ENCODE measurements at places on chromosomes 5 and 9.

DNA sequence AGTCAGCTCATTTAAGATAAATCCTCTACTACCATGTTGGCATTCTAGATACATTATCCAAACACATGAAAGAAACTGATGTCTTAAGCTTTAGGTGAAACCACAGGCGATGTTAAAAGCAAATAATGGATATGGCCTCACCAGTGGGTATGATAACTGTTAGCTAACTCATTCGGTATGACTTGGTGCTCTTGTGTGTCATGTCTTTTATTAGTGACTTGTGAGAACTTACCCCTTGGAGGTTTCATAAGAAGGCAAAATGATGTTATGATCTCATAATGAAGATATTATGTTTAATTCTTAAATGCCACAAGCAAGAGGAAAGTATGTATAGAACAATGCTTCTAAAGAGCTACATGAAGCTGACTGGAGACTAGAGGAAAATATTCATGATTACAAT, 1227.0 kb downstream of the EFNA5 start:
- no peak for DNase-seq

GRCh38 chr5:147734894-147735293, 47.6 kb downstream of the JAKMIP2 start:
- no peak for DNase-seq

DNA sequence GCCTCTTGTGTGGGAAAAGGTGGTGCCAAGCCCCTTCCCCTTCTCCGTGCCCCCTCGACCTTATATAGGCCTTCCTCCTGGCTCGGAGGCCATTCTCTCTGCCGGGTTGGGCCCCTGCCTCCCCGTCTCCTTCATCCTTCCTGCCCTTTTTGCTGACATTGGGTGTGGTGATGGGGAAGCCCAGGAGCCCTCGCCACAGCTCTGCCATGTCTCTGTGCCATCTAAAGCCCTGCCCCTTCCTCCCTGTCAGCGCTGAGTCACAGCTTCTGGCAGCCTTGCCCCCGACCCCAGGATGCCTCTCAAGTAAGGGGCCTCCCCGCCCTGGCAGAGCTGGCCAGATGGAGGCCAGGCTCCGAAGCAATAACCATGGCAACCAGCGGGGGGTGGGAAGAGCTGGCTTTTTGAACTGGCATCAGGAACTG, 30.4 kb downstream of the JADE2 start:
- DNase-seq: peak; percentile 84

- no peak for DNase-seq
These were observed 441.6 kb downstream of the CETN3 start for GRCh38 chr5:89967771-89968444.

- no peak for DNase-seq
These were observed 17.8 kb upstream of the BTNL3 start for GRCh38 chr5:180970875-180971274.

DNA sequence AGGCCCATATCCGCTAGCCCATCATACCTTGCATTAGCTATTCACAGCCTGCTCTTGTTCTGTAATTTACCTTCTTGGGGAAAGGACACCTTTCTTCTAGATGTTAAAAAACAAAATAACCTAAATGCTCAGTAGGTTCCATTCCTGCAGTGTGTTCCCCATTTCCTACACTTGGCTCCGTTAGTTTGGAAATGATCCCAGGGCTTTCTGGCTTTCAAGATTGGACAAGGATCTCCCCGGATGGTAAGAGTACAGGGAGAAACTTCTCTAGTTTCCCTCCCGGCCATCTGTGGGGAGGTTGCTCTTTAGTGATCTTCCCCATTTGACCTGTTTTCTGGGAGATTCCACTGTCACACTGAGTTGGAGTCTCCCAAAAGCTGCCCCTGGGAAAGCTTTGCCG, 27.3 kb upstream of the STC2 start:
- DNase-seq: peak; percentile 30

DNA sequence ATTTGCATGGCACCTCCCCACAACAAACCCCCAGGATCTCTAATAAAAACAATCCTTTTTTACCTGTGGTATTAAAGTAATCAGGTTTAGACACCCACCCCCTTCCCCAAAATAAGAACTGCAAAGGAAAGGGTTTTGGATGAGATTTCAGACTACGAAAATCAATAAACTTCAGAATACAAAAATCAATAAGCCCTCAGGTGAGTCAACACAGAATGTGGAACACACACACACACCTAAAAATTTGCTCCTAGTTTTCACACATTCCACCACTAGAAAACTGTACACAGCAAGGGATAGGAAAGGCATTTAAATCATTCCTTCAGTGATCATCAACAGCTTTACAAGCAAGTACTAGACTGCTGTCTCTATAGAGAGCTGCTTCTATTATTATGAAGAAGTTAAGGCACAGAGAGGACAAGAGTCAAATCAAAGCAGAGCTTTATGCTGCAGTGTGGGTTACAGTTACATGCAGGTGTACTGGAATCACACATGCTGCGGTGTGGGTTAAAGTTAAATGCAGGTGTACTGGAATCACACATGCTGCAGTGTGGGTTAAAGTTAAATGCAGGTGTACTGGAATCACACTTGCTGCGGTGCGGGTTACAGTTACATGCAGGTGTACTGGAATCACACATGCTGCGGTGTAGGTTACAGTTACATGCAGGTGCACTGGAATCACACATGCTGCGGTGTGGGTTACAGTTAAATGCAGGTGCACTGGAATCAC, 36.3 kb downstream of the PFDN1 start:
- DNase-seq: no peak

GRCh38 chr5:10233505-10233904, 16.2 kb downstream of the ATPSCKMT start:
- DNase-seq: peak; percentile 9

DNA sequence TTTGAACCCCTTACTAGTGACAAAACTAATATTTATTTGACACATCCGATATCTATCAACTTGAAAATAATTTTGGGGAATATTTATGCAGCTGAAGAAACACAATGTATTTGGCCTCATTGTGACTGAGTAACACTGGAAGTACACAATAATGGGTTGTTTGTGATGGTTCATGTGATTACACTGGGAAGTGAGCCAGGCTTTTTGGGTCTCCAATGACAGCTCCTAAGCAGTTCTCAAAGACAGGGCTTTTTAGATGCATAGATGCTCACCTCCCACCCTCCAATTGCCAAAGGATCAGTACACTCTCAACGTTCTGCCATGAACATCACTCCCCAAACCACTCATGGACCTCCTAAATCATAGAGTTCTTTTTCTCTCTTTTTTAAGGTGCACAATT, 170.0 kb downstream of the SLC24A2 start:
- no peak for DNase-seq

DNA sequence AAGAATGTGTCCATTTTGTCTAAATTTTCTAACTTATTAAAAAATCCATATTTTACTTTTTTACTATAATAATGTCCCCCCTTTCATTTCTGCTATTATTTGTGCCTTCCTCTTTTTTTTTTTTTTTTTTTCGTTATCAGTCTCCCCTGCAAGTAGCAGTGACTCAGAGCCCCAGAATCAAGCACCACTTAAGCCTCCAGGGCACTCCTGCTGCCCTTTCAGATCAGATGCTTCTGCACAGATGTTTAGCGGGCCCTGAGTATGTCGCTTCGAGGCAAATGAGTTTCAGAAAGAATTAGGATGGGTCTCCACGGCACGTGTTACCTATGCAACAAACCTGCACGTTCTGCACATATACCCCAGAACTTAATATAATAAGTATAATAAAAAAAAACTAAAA, 11.7 kb downstream of the MED7 start:
- DNase-seq: no peak

DNA sequence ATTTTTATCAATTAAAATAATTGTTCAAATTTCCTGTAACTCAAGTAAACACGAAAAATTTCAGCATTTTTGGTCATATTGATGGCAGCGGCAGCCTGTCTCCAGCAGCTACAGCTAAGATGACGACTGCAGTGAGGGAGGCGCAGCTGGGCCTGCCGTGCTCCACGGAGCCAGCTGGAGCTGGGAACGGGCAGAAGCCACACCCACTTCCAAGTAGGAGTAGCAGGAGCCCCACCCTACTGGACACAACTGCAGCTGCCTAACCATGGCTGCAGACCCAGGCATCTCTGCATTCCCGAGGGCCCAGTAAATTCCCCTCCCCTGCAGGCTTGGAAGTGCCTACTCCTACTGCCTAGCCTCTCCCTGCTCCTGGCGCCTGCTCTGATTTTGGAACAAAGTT, 2031.7 kb downstream of the EFNA5 start:
- DNase-seq: no peak

DNA sequence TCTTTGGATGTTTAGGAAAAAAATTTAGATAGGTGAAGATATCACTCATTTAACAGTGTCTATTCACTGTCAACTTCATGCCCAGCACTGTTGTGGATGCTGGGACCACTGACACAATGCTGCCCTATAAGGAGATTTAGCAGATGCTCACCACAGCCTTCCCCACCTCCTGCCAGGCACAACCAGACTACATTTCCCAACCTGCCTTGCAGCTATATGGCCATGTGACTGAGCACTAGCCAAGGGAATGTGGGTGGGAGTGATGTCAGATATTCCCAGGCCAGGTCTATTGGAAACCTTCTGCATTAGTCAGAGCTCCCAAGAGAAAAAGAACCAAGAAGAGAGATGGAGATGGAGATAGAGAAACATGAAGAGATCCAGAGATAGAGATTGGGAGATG, 302.6 kb upstream of the TAS2R1 start:
- no peak for DNase-seq

- DNase-seq: peak; percentile 10
These were observed 347.0 kb upstream of the ADAMTSL1 start for GRCh38 chr9:18126831-18127498.

DNA sequence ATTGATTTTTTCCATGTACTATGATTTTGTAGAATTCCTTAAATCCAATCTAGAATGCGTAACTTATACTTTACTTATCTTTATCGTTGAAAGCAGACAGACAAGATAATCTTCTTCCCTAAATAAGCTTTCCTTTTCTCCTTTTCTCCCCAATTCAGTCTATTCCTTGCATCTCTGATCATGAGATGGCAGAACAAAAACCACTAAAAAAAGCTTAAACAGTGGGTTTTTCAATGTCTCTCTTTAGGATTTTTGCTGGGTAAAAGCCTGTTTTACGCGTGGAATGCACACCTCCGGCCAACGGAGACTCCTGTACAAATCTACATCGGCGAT, 755 bp downstream of the CDKN2B start:
- DNase-seq: no peak

GRCh38 chr9:76876098-76876497, 29.8 kb downstream of the PRUNE2 start:
- no peak for DNase-seq

- no peak for DNase-seq
These were observed 42.4 kb upstream of the AIF1L start for GRCh38 chr9:131053896-131054295.

Measured in G401 (cell line).